Activated CD4-positive, alpha-beta T cell treated with anti-CD3 and anti-CD28 coated beads for 1 hour (primary cell): ENCODE measurements at places on chromosomes 5 and 9.

GRCh38 chr5:179805529-179806249 is 977 bp downstream of the MGAT4B start:
- DNase-seq = no peak

GRCh38 chr5:54736003-54736797 is 218.6 kb downstream of the SNX18 start:
- no peak for DNase-seq

DNA sequence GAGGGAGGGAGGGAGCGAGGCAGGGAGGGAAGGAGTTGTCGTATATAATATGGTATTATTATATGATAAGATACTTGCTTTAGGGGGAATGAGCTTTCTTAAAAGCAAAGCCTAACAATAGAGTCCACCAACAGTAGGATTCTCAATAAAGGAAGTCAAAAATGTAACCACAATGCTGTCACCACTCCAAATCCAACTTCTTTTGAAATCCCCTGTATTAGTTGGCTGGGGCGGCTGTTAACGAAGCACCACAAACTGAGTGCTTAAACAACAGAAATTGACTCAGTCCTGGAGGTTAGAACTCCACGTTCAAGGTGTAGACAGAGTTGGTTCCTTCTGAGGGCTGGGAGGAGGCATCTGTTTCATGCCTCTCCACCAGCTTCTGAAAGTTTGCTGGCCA is 23.1 kb downstream of the GAS1 start:
- DNase-seq = no peak

- DNase-seq = no peak
These were observed 27.4 kb upstream of the GSN start for GRCh38 chr9:121240472-121241135.

- DNase-seq = no peak
These were observed 127.2 kb downstream of the OLFM1 start for GRCh38 chr9:135214706-135215105.

- no peak for DNase-seq
These were observed 360.1 kb upstream of the C9orf72 start for GRCh38 chr9:27933210-27934025.

DNA sequence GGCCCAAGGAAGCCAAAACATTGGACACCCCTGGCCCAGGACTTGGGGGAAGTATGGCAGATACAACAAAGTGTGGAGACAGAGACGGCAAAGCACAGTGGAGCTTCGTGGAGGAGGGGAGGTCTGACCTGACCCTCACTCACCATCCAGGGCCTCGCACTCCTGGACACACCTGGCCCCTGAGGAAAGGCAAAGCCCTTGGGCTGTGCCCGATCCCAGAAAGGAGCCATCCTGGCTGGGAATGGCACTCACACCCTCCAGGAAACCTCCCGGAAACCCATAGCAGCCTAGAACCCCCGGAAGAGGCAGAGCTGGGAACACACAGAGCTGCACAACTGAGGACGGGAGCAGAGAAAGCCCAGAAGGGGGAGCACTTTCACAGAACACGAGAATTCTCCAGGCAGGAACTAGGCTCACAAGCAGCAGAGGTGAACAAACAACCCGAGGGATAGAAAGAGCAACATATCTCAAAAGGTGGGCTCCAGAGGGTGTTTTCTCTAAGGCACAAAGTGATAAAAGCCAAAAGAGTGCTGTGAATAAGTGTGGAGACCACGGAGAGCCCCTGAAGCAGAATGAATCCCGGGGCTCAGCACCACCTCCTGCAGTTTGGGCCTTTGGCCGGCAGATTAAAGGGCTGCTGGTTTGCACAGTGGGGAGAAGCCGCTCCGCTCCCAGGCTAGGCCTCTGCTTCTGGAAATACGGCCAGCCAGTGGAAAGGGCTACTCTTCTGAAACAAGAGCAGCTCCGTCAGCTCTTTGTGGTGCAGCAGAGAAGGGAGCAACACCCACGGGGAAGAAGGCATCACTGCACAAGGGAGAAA is 108.2 kb downstream of the UBE2R2 start:
- no peak for DNase-seq

GRCh38 chr9:2837915-2838314 is 6.0 kb downstream of the PUM3 start:
- no peak for DNase-seq

DNA sequence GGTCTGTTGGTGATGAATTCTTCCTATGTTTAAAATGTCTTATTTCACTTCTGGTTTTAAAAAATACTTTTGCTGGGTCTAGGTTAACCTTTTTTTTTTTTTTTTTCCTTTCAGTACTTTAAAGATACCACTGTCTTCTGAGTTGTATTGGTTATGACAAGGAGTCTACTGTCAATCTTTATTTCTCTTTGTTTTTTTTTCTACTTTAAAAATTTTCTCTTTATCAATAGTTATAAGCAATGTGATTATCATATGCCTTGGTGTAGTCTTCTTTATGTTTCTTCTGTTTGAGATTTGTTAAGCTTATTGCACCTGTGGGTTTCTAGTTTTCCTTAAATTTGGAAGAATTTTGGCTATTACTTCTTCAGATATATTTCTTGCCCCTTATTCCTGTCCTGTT is 125.6 kb upstream of the SPRY4 start:
- no peak for DNase-seq

DNA sequence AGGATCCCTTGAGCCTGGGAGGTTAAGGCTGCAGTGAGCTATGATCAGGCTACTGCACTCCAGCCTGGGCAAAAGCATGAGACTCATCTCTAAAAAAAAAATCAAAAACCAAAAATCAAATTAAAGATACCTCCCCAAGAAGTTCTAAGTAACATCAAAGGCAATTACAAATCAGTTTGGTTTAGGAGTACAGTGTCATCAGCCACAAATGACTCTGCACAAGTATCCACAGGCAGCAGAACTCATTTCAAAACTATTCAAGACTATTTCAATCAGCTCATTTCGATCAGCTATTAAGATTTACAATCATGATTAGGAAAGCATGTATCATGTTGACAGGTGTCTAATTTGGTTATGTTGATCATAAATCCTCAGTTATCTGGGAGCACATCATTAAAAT is 19.1 kb downstream of the TRMO start:
- DNase-seq = no peak

GRCh38 chr9:17837965-17838364 is 259.1 kb downstream of the SH3GL2 start:
- no peak for DNase-seq

DNA sequence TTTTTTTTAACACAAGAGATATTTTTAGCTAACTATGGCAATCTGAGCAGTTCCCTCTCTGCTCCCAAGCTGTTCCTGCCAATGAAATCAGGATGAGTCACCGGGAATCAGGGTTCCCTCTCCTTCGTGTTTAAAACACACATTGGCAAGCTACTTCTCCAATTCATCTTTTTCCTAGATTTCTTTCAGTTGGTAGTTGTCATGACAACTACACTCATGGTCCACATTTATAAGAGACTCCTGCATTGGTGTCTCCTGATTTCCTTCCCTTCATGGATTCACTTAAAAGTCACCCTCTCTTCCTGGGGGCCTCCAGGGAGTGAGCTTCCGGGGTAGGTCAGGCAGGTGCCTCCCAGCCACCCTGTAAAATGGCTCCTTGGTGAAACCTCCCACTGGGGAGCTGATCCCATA is 72.3 kb upstream of the NIPAL4 start:
- DNase-seq = no peak

GRCh38 chr9:136294437-136294836 is 9.5 kb downstream of the CCDC187 start:
- DNase-seq = no peak

GRCh38 chr5:132260714-132261551 is 3.4 kb downstream of the PDLIM4 start:
- no peak for DNase-seq

DNA sequence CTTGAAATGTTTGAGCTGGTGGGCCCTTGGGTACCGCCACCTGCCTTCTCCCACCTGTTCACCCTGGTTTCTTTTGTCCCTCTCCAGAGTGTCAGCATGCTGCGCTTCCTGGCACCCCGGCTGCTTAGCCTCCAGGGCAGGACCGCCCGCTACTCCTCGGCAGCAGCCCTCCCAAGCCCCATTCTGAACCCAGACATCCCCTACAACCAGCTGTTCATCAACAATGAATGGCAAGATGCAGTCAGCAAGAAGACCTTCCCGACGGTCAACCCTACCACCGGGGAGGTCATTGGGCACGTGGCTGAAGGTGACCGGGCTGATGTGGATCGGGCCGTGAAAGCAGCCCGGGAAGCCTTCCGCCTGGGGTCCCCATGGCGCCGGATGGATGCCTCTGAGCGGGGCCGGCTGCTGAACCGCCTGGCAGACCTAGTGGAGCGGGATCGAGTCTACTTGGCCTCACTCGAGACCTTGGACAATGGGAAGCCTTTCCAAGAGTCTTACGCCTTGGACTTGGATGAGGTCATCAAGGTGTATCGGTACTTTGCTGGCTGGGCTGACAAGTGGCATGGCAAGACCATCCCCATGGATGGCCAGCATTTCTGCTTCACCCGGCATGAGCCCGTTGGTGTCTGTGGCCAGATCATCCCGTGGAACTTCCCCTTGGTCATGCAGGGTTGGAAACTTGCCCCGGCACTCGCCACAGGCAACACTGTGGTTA is 3.3 kb downstream of the ALDH1B1 start:
- no peak for DNase-seq

DNA sequence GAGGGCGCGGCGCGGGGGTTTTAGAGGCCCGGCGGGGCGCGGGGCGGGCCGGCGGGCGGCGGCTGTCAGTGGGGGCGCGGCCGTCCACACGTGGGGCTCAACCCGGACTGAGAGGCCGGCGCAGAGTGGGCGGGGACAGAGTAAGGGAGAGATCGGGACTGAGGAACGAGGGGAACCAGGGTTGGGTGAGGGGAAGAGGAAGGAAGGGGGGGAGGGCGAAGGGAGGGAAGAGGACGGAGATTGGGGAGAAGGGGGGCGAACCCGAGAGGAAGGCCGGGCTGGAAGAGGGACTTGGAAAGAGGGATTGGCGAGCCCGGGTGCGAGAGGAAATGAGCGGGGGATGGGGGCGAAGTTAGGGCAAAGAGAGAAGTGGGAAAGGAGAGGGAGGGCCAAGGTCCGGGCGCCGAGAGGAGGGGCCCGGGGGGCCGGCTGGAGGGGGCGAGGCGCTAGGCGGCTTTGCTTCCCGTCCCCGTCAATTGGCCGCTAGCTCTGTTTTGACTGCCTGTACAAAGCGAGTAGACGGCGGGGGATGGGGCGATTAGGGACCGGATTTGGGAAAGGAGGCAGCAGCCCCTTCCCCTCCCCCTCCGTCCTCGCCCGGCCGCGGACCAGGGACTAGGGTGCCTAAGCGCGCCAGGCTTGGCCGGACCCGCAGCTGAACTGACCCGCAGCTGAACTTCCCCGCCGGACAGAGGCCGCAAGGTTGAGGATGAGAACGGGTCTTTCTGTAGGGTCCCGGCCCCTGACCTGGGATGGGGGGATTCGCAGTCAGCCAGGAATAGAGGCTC is 399 bp upstream of the FBN2 start:
- no peak for DNase-seq

GRCh38 chr9:137297966-137298365 is 4.1 kb downstream of the NRARP start:
- no peak for DNase-seq

GRCh38 chr9:25261445-25261844 is 416.8 kb downstream of the TUSC1 start:
- no peak for DNase-seq
